ENCODE measurements at places on chromosomes 4 and X.

- no peak for DNase-seq
Measured at GRCh38 chrX:116824785-116825184, 362.0 kb upstream of the CT83 start.

DNA sequence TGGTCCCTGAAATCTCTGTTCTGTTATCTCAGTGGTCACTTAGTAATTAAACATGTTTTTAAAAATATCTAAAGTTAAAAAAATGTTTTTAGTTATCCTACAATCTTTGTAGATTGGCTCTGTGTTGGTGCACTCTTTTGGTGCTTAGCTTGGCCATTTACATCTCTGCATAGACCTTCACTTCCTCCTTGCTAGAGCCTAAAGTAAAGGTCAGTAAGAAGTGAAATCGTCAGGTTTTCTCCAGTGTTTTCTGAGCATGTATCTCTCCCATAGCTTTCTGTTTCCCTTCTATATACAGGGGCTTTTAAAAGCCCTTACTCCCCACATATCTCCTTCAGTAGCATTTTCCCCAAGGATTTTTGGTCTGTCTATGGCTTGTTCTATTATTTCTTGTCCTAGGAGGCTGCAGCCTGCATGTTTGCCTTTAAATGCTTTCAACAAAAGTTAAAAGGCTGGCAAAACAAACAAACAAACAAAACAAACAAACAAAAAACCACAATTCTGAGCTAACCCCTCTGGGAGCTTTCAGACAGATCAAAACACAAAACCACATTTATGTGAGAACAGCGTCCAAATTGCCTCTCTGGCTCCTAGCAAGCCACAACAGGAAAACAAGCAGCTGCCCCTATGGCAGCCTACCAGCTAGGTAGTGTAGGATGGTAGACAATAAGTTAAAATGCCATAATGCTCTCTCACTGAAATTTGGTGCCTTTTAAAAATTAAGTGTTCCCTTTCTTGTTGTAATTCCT is 27.3 kb upstream of the GPRASP2 start:
- DNase-seq, result no peak

GRCh38 chr4:140150636-140150885 is 3.4 kb downstream of the MAML3 start:
- DNase-seq, result peak; percentile 68

GRCh38 chrX:133391111-133391510 is 24.2 kb downstream of the GPC4 start:
- DNase-seq, result no peak

GRCh38 chrX:20060961-20061748 is 55.6 kb downstream of the MAP7D2 start:
- no peak for DNase-seq

DNA sequence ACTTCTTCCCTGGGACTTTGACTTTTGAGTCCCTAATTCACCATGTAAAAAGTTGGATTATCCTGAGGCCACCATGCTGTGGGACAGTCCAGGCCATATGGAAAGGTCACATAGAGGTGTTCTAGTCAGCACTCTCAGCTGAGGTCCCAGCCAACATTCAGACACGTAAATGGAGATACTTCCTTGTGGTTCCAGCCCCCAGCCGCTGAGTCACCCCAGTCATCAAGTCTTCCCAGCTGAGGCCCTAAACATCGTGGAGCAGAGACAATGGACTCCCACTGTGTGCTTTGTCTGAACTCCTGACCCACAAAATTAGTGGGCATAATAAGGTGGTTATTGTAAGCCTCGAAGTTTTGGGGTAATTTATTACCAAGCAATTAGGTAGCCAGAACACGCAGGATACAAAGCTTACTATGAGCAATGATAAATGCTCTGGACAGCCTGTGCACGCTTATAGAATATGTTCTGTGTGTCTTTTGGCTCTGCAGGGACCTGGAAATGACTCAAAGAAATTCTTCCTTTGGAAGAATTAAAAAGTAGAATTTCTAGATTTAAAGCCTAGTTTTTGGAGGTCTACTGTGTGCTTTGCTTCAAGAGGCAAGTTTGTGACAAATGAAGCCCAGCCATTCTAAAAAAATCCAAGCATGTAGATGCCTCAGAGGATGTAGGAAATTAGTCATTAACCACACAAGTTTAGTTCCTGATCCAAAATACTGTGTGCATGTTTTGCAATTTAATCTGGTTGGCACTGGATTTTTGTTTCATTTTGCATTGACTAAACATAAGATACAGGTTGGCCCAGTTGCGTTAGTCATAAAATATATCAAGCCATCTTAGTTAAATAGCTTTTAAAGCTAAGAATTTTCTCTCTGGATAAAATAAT is 33.2 kb upstream of the SLC9A7 start:
- peak; percentile 34 for DNase-seq
